Activated CD4-positive, alpha-beta T cell treated with anti-CD3 and anti-CD28 coated beads, Interleukin-2, amount 10 ng/mL, durations not matched to agents 24 days and 14 days (primary cell): ENCODE measurements at places on chromosomes 3 and 15. TPM values are rescaled to one million over a fixed set of nuclear protein-coding genes. Genes with fewer than 3 reads are reported as not detected.

DNA sequence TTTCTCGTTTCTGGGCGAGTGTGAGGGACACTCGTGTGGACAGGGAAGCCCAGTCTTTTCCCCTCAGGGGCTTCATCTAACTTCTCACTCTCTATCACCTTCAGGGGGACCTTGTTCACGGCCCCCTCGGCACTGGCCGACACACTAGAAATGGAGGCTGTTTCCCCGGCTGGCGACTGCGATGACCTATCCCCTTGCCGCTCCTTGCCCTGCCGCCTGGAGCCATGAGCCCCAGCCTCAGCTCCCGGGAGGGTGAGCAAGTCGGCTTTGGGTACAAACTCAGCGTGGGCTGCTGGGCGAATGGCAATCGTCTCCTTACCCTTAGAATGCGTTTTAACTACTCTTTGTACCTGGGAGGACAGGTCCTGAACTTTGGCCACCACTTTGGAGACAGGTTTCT lies 41.0 kb downstream of the FMN1 start:
- DNase-seq: no peak
- no peaks in the 10 kb centered on the region for H3K36me3 ChIP-seq
- H3K27me3 ChIP-seq: peaks cover 14% of the 10 kb centered on the region
- H3K4me3 ChIP-seq: no peak overlapping the region
- H3K4me1 ChIP-seq: peaks cover 6% of the 10 kb centered on the region

DNA sequence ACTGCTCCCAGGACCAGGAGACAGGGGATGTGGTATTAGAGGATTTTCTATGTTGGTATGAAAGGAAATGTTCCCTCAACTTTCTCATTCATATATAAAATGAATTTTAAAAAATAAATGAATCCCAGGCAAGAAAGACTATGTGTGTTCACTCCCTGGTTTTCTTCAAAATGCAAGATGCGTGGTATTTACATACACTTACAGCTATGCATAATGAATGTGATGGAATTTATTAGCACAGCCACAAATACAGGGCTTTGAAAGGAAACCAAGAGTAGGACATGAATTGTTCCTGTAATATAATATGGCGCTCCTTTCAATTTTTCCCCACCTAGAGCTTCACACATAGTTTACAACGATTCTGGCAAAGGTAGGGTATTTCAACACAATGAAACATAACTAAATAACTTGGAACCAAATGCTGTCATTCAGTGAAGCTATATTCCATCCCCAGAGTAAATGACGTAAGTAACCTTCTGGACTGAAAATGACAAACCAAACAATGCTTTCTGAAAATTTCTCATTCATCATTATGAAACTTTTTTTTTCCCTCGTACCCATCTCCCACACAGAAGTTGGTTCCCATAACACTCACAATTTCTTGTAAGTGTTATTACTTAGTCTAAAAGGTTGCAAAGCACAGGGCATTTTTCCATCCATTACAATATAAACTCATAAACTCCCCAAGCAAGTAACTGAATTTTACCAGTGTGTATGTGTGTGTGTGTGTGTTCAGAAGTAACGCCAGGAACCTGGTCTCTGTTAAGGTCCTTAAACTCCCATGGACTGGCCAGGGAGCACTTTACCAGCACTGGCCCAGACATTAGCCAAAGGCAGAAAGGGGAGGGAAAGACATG lies 41.8 kb downstream of the CBLB start:
- H3K27ac ChIP-seq: peak overlapping the region; percentile 100
- H3K4me1 ChIP-seq: peaks cover 71% of the 10 kb centered on the region
- no peaks in the 10 kb centered on the region for H3K27me3 ChIP-seq
- peak; percentile 66 for DNase-seq

CERS3 gene
- 0.21 and 0.40 TPM in 2 replicates for total RNA-seq

- no peak for DNase-seq
- H3K36me3 ChIP-seq: no peaks in the 10 kb centered on the region
- H3K4me1 ChIP-seq: peaks cover 15% of the 10 kb centered on the region
- H3K27me3 ChIP-seq: no peaks in the 10 kb centered on the region
- H3K4me3 ChIP-seq: no peak overlapping the region
- no peak overlapping the region for H3K27ac ChIP-seq
Observed at GRCh38 chr3:100269410-100270214, 8.8 kb downstream of the TBC1D23 start.

GRCh38 chr3:27746838-27747237 lies 24.7 kb upstream of the EOMES start:
- H3K4me3 ChIP-seq: no peak overlapping the region
- H3K27me3 ChIP-seq: no peaks in the 10 kb centered on the region
- H3K36me3 ChIP-seq: peaks cover 5% of the 10 kb centered on the region
- H3K4me1 ChIP-seq: peaks cover 9% of the 10 kb centered on the region
- no peak overlapping the region for H3K27ac ChIP-seq

DNA sequence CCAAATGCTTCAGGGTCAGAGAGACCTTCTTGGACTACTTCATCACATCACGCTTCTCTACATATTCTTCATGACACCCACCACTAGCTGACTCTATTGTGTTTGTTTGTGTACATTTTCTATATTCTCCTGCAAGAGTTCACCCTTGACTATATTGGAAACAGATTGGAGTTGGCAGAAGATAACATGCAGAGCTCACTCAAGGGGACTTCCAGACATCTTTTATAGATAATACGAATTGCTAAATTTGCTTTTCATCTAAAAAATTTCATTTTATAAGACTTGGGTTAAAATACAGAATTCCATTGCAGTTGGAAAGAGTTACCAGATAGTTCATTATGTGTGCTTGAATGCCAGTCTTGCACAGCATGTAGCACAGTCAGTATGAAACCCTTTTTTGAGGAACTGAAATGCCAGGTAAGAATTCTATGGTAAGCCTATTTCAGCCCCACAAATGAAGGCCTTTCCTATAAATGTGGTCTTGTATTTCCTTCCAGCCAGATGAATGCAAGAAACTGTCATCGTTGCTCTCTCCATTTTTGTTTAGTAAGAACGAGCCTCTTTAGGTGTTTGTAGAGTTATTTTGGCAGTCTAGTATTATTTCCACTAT lies 177.6 kb downstream of the GHSR start:
- peaks cover 9% of the 10 kb centered on the region for H3K36me3 ChIP-seq
- no peak overlapping the region for H3K4me3 ChIP-seq
- DNase-seq: no peak
- no peak overlapping the region for H3K27ac ChIP-seq
- no peaks in the 10 kb centered on the region for H3K27me3 ChIP-seq

- peaks cover 1% of the 10 kb centered on the region for H3K4me1 ChIP-seq
- H3K36me3 ChIP-seq: no peaks in the 10 kb centered on the region
- H3K27me3 ChIP-seq: peaks cover 19% of the 10 kb centered on the region
- no peak overlapping the region for H3K27ac ChIP-seq
- no peak overlapping the region for H3K4me3 ChIP-seq
Observed at GRCh38 chr3:132352556-132353143, 35.4 kb downstream of the ACP3 start.

EXOG gene
- 18.0 and 20.8 TPM in 2 replicates for total RNA-seq

GRCh38 chr3:27623085-27623753 lies 98.9 kb downstream of the EOMES start:
- no peak overlapping the region for H3K4me3 ChIP-seq
- DNase-seq: no peak
- H3K27me3 ChIP-seq: no peaks in the 10 kb centered on the region
- H3K36me3 ChIP-seq: no peaks in the 10 kb centered on the region
- H3K27ac ChIP-seq: no peak overlapping the region
- peaks cover 17% of the 10 kb centered on the region for H3K4me1 ChIP-seq

- no peak for DNase-seq
- no peak overlapping the region for H3K27ac ChIP-seq
- no peaks in the 10 kb centered on the region for H3K36me3 ChIP-seq
- no peaks in the 10 kb centered on the region for H3K4me1 ChIP-seq
Observed at GRCh38 chr15:25134546-25134945, 179.8 kb downstream of the SNRPN start.

GRCh38 chr3:14472471-14473351 lies 67.4 kb downstream of the GRIP2 start:
- DNase-seq: no peak
- H3K4me1 ChIP-seq: peaks cover 7% of the 10 kb centered on the region
- H3K27ac ChIP-seq: peak overlapping the region; percentile 19
- no peak overlapping the region for H3K4me3 ChIP-seq
- H3K27me3 ChIP-seq: no peaks in the 10 kb centered on the region
- peaks cover 32% of the 10 kb centered on the region for H3K36me3 ChIP-seq

XYLB gene
- 11.1 and 11.6 TPM in 2 replicates for total RNA-seq

DNA sequence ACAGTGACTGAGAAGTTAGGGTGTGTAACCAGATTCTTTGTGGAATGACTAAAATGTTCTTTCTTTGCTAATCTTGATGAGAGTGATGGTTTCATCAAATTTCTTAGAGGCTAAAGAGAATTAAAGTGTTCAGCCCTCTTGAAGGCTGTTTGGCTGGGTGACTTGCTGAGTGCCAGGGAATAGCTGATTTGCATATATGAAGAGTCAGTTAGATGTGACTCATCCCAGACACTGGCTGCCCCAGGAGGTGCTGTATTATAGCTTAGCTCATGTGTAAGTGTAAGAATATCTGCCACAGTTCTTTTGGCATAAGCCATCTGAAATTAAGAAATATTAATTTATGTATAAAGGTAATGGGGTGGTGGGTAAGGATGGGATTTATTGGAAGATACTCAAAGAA lies 535.1 kb downstream of the NLGN1 start:
- H3K4me3 ChIP-seq: no peak overlapping the region
- H3K4me1 ChIP-seq: no peaks in the 10 kb centered on the region
- H3K27ac ChIP-seq: no peak overlapping the region

GRCh38 chr15:57919754-57920153 lies 145.8 kb downstream of the ALDH1A2 start:
- no peaks in the 10 kb centered on the region for H3K36me3 ChIP-seq
- H3K27me3 ChIP-seq: peaks cover 7% of the 10 kb centered on the region
- no peak overlapping the region for H3K27ac ChIP-seq
- no peaks in the 10 kb centered on the region for H3K4me1 ChIP-seq
- no peak for DNase-seq

- H3K36me3 ChIP-seq: no peaks in the 10 kb centered on the region
- H3K27ac ChIP-seq: no peak overlapping the region
- H3K4me3 ChIP-seq: no peak overlapping the region
- no peaks in the 10 kb centered on the region for H3K27me3 ChIP-seq
- no peak for DNase-seq
Observed at GRCh38 chr3:85790445-85791030, 831.7 kb downstream of the CADM2 start.

ANO10 gene
- total RNA-seq: 3.5 and 6.0 TPM in 2 replicates

DUOXA1 gene
- not detected in 2 replicates for total RNA-seq

- peaks cover 47% of the 10 kb centered on the region for H3K36me3 ChIP-seq
- no peaks in the 10 kb centered on the region for H3K27me3 ChIP-seq
- peak overlapping the region; percentile 29 for H3K27ac ChIP-seq
- H3K4me1 ChIP-seq: peaks cover 58% of the 10 kb centered on the region
- H3K4me3 ChIP-seq: no peak overlapping the region
Observed at GRCh38 chr3:190620886-190621608, 107.2 kb downstream of the IL1RAP start.

DNA sequence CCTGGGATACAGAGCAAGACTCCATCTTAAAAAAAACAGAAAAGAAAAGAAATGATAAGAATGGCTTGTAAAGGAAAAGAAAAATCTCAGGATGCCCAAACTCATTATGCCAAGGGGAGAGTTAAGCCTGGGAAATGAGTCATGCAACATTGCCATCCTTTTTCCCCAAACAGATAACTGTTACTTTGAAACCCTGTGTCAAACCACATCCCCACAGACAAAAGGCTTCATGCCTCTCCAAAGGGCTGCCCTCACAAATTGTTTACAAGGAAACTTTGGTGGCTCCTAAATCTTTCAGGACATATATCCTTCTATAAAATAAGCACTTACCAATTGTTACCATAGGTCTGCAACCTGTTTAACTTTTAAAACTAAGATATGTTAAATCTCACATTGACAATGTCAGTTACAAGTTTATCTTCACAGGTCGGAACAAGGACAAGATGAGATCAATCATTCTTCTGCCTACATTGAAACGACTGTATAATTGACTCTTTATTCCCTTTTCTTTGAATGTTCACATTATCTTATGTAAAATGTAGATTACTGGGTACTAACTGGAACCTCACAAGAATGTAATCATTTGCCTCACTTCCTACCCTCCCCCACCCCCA lies 18.6 kb upstream of the SENP7 start:
- no peaks in the 10 kb centered on the region for H3K27me3 ChIP-seq
- H3K4me3 ChIP-seq: peak overlapping the region; percentile 21
- H3K4me1 ChIP-seq: peaks cover 26% of the 10 kb centered on the region
- peak overlapping the region; percentile 56 for H3K27ac ChIP-seq
- peak; percentile 65 for DNase-seq

SAXO2 gene
- total RNA-seq: 1.1 and 1.8 TPM in 2 replicates

DCBLD2 gene
- total RNA-seq: 2.7 and 3.8 TPM in 2 replicates

DNA sequence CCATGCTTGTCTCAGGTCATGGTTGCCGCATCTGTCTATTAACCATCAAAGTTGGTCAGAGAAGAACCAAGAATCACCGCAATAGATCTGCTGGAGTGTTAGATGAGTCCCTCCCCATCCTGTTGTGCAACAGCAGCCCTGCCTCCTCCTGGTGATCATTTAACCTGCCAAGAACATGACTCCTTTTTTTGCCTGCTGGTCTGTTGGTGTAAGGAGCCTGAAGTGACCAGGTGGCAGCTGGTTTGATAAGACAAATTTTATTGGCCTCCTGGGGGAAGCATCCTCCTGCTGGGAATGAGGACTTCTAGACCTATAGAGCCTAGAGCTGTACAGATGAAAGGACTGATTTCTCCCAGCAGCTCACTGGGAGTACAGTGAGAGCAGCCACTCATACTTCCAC lies 43.5 kb upstream of the RAF1 start:
- no peak overlapping the region for H3K4me3 ChIP-seq
- no peaks in the 10 kb centered on the region for H3K4me1 ChIP-seq
- no peaks in the 10 kb centered on the region for H3K36me3 ChIP-seq
- DNase-seq: no peak

ZBBX gene
- total RNA-seq: not detected in 2 replicates

GRCh38 chr3:150535204-150535603 lies 11.1 kb downstream of the SERP1 start:
- peaks cover 6% of the 10 kb centered on the region for H3K4me1 ChIP-seq
- H3K27ac ChIP-seq: no peak overlapping the region
- no peak overlapping the region for H3K4me3 ChIP-seq
- no peak for DNase-seq

SERINC4 gene
- total RNA-seq: 0.28 and 0.33 TPM in 2 replicates

DNA sequence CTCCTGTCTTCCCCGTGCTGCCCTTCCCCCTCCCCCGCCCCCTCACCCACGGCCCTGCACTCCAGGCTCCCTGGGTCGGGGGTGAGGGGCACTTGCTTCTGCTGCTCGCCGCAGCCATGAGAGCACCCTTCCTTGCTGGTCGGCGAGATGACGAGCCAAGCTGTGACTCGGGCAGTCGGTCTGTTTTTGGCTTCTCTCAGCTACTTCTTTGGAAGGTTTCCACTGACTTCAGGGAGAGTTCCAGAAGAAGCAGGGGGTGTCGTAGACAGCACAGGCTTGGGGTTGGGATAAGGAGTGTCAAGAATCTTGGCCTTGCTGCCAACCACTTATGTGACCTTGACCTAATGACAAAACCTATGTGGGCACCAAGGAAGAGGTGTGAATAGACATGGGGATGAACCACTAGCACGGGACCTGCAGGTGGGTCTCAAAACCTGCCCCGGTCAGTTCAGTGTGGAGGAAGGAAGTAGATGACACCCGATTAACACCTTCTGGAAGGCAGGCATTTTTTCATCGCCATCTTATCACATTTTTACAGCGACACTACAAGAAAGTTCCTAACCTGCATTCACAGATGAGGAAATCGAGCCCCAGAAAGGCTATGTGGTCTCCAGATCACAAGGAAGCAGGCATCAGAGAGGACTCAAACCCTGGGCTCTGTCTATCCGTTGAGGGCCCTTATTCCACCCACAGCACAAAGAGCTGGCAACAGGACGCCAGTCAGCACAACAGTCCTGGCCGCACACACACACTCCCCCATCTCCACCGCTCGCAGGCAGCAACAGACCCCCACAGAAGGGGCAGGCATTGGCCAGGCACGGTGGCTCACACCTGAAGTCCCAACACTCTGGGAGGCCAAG lies 120.9 kb downstream of the LIPC start:
- peaks cover 38% of the 10 kb centered on the region for H3K4me1 ChIP-seq
- H3K4me3 ChIP-seq: no peak overlapping the region
- H3K36me3 ChIP-seq: peaks cover 6% of the 10 kb centered on the region
- no peak for DNase-seq
- no peaks in the 10 kb centered on the region for H3K27me3 ChIP-seq

CCR8 gene
- 5.7 and 7.5 TPM in 2 replicates for total RNA-seq
